Activated CD4-positive, alpha-beta T cell treated with anti-CD3 and anti-CD28 coated beads, Interleukin-2, amount 10 ng/mL, durations not matched to agents 24 days and 14 days (primary cell): ENCODE measurements at places on chromosomes 13 and 19. TPM values are rescaled to one million over a fixed set of nuclear protein-coding genes. Genes with fewer than 3 reads are reported as not detected.

GRCh38 chr19:10288662-10289166 lies 1.0 kb upstream of the ICAM5 start:
- peaks cover 72% of the 10 kb centered on the region for H3K4me1 ChIP-seq
- H3K4me3 ChIP-seq, result peak overlapping the region; percentile 88
- peak overlapping the region; percentile 66 for H3K27ac ChIP-seq
- peaks cover 41% of the 10 kb centered on the region for H3K27me3 ChIP-seq

The ZNF135 gene
- total RNA-seq, result 0.05 TPM in 1 of 2 replicates, not detected in the other

The LYPD3 gene
- total RNA-seq, result 3.6 and 4.1 TPM in 2 replicates

DNA sequence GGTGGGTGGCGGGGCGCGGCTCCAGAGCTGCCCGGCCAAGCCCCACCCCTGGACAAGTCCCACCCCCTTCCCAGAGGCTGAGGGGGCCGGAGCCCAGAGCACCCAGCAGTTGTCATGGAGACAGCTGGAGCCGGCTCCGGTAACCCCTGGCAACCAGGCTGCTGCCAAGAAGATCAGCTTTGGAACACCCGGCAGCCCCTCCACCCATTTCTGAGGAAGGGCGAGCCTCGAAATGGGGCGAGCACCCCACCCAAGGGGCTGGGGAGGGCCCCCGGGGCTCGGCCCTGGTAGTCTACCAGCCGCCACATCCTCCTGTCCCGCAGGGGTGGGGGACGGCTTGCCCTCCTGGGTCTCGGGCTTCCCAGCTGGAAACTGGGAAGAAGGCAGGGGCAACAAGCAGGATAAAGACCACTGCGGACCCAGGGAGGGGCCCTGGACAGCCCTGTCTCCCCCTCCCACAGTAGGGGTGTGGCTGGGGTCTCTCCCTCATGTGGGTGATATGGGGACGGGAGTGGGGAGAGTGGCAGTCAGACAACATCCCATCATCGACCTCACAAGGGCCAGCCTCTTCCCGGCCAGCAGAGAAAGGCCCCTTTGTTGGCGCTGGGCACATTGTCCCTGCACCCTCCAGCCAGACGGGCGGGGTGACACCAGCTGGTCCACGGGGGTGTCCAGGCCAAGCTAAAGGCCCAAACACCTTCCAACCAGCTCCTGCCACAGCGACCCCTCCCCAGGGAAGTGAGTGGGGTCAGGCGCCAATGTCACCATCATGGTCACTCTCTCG lies 1.5 kb downstream of the CERS1 start:
- peaks cover 5% of the 10 kb centered on the region for H3K36me3 ChIP-seq
- H3K4me1 ChIP-seq, result peaks cover 2% of the 10 kb centered on the region
- H3K27ac ChIP-seq, result no peak overlapping the region

GRCh38 chr19:35135389-35135909 lies 590 bp upstream of the LGI4 start:
- H3K27me3 ChIP-seq, result peaks cover 8% of the 10 kb centered on the region
- peak; percentile 90 for DNase-seq
- no peaks in the 10 kb centered on the region for H3K36me3 ChIP-seq
- H3K4me1 ChIP-seq, result peaks cover 7% of the 10 kb centered on the region
- no peak overlapping the region for H3K4me3 ChIP-seq

DNA sequence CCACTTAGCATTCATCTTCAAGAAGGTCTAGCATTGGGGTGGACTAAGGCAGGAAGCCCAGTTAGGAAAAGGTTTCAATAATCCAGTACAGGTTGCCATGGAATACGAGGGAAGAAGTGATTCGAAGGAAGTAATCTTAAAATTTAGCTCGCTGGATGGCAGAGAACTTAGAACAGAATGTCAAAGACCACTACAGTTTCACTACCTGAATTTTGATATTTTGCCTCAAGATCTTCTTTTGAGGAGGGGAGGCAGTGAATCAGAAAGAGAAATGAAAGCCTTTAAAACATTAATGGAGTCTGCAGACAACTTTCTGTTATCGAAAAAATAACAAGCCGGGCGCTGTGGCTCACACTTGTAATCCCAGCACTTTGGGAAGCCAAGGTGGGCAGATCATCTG lies 7.0 kb upstream of the RAB8A start:
- H3K4me3 ChIP-seq, result no peak overlapping the region
- no peaks in the 10 kb centered on the region for H3K27me3 ChIP-seq
- DNase-seq, result no peak
- no peak overlapping the region for H3K27ac ChIP-seq
- H3K4me1 ChIP-seq, result peaks cover 4% of the 10 kb centered on the region
- peaks cover 28% of the 10 kb centered on the region for H3K36me3 ChIP-seq

The ZNF787 gene
- 36.4 and 37.0 TPM in 2 replicates for total RNA-seq

DNA sequence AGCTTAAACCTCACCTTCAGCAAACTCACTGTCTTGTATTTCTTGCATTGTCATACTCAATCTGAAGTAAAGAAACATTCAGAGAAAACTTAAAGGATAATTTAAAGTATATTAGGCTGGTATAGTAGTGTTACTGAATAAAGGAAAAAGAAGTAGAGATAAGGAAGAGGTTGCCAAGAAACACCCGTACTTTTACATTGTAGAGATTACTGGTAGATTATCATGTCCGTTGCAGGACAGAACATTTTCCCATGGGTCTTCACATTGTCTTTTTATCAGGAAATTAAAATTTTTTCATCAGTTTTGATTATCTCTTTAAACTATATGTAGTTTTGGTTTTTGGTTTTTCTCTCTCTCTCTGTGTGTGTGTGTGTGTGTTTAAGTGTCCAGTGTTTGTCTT lies 19.9 kb upstream of the GPR183 start:
- H3K27ac ChIP-seq, result no peak overlapping the region
- H3K4me3 ChIP-seq, result no peak overlapping the region
- no peak for DNase-seq

DNA sequence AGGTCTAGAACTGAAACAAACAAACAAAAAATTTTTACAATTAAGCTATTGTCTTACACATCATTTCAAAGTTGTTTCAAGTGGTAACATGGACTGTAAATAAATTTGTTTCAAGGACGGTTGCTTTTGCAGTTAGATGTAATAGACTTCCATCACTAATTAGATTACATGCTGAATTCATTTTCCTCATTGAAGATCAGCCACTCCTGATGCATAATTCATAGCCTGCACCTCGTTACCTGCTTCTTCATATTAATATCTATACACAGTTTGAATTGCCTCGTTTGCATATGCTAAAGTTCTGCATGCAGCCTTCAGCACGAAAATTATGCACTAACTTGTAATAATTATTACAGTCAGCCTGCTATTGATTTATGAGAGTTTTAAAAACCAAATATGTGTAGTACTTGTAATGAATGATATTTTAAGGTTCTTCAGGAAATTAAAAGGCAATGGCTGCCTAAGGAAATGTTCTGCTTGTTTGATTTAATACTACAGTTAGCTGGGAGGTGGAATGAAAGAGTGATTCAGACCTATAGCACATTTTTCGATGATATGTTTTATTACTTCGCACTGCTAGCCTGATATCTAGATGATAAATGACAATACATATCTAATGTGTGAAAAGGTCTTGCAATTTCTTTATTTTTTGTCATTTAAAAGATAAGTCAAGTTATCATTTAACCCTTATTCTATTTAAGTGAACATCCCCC lies 184.9 kb downstream of the DACH1 start:
- no peaks in the 10 kb centered on the region for H3K27me3 ChIP-seq
- H3K4me3 ChIP-seq, result no peak overlapping the region
- H3K27ac ChIP-seq, result no peak overlapping the region
- no peaks in the 10 kb centered on the region for H3K4me1 ChIP-seq
- no peaks in the 10 kb centered on the region for H3K36me3 ChIP-seq

The IRGC gene
- total RNA-seq, result not detected in 2 replicates

DNA sequence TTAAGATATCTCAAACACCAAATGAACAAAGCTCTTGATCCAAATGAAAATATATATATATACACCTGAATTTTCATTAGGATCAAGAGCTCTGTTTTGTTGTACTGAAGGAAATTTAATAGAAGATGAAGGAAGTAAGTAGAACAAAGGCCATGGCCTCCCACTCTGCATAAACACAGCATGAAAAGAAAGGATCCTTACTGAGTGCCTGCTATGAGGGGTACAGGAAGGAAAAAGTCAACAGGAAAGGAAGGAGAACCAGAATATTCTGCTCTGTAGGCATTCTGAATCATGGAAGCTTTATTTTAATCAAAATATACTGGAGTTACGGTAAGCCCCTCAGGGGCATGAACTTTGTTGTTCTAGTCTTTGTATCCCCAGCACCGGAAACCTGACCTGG lies 22.1 kb downstream of the TMTC4 start:
- H3K27me3 ChIP-seq, result no peaks in the 10 kb centered on the region
- H3K4me3 ChIP-seq, result no peak overlapping the region
- no peak overlapping the region for H3K27ac ChIP-seq
- peaks cover 34% of the 10 kb centered on the region for H3K36me3 ChIP-seq

DNA sequence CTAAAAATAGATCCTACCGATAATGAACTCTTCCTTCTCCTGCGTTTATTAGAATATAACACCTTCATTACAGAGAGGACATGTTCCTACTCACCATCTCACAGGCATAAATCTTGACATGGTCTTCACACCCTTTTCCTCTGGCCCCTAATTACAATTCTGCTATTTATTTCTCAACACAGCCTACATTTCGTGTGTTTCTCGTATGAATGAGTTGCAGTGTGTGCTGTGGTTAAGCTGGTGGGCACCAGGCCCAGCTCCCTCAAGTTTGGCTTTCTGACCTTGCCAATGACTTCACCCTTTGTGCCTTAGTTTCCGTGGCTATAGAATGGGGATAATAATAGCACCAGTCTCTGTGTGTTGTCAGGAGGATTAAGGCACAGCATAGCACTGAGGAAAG lies 12.3 kb upstream of the KATNAL1 start:
- no peak for DNase-seq
- no peak overlapping the region for H3K27ac ChIP-seq
- peaks cover 3% of the 10 kb centered on the region for H3K4me1 ChIP-seq
- H3K27me3 ChIP-seq, result no peaks in the 10 kb centered on the region
- no peak overlapping the region for H3K4me3 ChIP-seq

The TSPAN16 gene
- not detected in 2 replicates for total RNA-seq

- H3K4me3 ChIP-seq, result peak overlapping the region; percentile 84
- H3K27me3 ChIP-seq, result no peaks in the 10 kb centered on the region
- H3K27ac ChIP-seq, result peak overlapping the region; percentile 97
- H3K4me1 ChIP-seq, result peaks cover 26% of the 10 kb centered on the region
Measured at GRCh38 chr19:43524922-43525835, 1.8 kb downstream of the ETHE1 start.

DNA sequence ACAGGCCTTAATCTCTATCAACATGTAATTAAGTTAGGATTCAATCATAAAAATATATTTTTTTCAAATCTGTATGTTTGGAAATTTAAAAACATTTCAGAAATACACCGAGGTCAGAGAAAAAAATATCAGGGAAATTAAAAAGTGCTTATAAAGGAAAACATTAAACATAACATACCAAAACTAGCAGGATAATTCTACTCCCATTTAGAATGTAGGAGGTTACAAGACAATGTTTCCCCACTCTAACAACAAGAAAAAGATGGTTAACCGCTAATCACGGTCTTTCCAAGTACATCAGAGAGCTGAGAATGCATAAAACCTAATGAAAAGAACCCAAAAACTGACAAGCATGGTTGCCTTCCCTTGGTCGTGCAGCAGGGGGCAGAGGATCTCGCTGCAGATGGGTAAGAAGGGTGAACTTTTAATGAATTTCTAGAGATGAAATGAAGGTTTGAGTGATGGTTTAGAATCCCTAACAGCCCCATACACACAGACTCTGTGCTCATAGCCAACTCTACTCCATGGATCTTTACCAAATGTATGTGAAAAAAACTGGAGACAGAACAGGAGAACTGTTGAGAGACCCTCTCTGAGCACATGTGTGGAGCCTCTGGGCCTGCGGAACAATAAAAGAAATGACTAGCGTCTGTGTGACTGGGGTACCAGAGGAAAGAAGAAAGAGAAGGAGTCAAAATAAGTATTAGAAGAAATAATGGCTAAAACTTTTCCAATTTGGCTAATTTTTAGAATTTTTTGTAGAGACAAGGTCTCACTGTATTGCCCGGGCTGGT lies 51.3 kb upstream of the LSM14A start:
- no peak overlapping the region for H3K4me3 ChIP-seq
- DNase-seq, result peak; percentile 85

The PROSER1 gene
- 86.6 and 89.8 TPM in 2 replicates for total RNA-seq

The APC2 gene
- 0.16 and 0.24 TPM in 2 replicates for total RNA-seq

The MZT1 gene
- total RNA-seq, result 24.1 and 24.4 TPM in 2 replicates

DNA sequence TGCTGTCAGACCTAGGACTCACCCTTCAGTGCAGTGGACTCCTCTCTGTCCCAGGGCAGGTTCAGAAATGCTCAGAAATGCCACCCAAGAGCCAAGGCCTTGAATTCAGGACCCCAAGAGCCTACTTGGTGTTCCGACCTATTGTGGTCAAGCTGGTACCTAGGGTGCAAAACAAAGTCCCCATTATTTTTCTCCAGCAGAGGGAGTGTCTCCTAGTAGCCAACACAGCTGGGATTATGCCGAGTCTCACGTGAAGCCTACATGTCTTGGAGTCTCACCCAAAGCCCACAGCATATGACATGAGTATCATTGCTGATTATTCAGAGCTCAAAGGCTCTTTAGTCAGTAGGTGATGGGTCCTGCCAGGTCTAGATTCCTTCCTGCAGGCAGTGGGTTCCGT lies 671.1 kb upstream of the SPRY2 start:
- H3K4me3 ChIP-seq, result no peak overlapping the region
- no peak overlapping the region for H3K27ac ChIP-seq
- DNase-seq, result no peak
- no peaks in the 10 kb centered on the region for H3K27me3 ChIP-seq

The DMKN gene
- total RNA-seq, result not detected in 2 replicates

The TEX26 gene
- not detected in 2 replicates for total RNA-seq

DNA sequence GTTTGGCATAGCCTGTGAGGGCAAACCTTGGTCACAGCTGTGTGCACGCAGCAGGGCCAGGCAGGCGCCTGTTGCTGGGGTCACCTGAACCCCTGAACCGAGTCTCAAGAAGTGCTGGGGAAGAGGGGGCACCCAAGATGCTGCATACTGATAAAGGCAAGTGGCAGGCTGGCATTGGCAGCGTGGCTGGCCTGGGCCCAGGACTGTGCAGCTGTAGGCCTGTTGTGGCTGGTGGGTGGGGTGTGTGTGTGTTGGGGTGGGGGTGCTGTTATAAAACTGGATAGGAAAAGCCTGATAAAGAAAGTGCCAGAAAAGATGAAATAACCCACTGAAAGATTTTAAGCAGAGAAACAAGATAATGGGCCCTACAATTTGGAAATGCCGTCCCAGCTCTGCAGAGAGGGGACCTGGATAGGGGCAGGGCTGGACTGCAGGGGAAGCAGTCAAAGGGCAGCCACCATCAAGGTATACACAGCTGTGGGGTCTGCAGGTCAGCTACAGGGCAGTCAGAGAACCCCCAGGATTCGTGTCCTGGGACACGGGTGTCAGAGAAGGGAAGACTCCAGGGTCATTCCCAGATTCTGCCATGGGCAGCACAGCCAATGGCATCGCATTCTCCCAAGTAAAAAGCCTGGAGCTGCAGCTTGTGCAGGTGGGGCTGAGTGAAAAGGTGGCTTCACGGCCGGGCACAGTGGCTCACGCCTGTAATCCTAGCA lies 33.2 kb downstream of the CILP2 start:
- DNase-seq, result no peak
- H3K4me3 ChIP-seq, result no peak overlapping the region
- peaks cover 38% of the 10 kb centered on the region for H3K36me3 ChIP-seq
- H3K27ac ChIP-seq, result peak overlapping the region; percentile 51
- peaks cover 5% of the 10 kb centered on the region for H3K4me1 ChIP-seq
- no peaks in the 10 kb centered on the region for H3K27me3 ChIP-seq

GRCh38 chr19:41175801-41176777 lies 16.9 kb upstream of the CYP2S1 start:
- no peaks in the 10 kb centered on the region for H3K27me3 ChIP-seq
- H3K27ac ChIP-seq, result peak overlapping the region; percentile 69
- peak overlapping the region; percentile 71 for H3K4me3 ChIP-seq
- peak; percentile 86 for DNase-seq
- H3K36me3 ChIP-seq, result no peaks in the 10 kb centered on the region

- no peak for DNase-seq
- H3K36me3 ChIP-seq, result no peaks in the 10 kb centered on the region
- peaks cover 4% of the 10 kb centered on the region for H3K27me3 ChIP-seq
- H3K4me3 ChIP-seq, result no peak overlapping the region
Measured at GRCh38 chr19:42010245-42011126, 16.5 kb upstream of the ATP1A3 start.

The KIR2DL1 gene
- not detected in 2 replicates for total RNA-seq
